Smooth muscle cell of the brain vasculature (primary cell): ENCODE measurements at places on chromosomes 11 and 22.
A peak's percentile ranks its signal among the peaks of the same experiment; 100 is the strongest.

DNA sequence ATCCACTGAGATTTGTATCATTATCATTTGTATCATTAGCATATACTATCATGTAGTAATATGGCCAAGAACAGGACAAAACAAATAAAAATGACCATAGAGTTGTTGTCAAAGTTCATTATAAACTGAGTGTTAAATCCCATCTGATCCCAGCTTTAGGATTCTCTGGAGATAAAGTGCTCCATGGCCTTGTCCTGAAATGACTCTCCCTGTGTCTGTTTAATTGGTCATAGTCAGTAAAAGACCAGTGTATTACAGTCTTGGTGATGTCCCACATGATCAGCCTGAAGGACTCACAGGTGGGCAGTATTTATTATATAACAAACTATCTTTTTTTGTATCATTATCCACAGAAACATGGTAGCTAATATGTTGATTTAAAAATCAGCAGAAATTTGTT is 361.6 kb downstream of the TMEM135 start:
- DNase-seq: no peak

- no peak for DNase-seq
Measured at GRCh38 chr11:43516316-43516850, 157.7 kb downstream of the TTC17 start.

- no peak for DNase-seq
Measured at GRCh38 chr11:25183411-25183810, 686.6 kb downstream of the LUZP2 start.

DNA sequence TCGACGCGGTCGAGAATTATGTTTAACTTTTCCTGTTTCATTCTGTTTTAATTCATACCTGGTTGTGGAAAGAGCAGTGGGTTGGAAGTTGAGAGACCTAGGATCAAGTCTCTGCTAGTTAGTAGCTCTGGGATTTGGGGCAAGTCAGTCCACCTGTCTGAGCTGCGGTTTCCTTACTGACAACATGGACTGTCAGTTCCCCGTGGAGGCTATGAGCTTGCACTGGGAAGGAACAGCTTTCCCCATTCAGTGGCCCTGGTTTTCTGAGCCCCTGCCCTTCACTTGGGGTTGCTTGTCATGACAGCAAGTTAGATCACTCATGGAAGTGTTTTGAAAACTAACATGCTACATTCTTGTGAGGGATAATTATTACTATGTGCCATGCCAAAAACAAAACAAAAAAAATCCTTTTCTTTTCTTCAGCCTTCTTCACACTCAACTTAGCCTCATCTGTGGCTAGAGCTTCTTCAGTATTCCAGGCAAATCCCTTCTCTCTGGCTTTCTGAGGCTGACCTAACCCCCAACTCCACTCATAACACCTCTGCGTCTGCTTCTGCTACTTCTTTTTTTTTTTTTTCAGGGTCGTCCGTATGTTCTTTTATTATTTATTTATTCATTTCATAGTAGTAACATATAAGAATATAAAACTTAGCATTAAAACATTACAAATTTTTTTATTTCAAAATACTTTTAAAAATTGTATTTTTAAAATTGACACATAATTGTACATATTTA is 43.0 kb upstream of the ZBED5 start:
- DNase-seq: no peak

- no peak for DNase-seq
Measured at GRCh38 chr11:21446939-21447590, 745.8 kb upstream of the ANO5 start.

DNA sequence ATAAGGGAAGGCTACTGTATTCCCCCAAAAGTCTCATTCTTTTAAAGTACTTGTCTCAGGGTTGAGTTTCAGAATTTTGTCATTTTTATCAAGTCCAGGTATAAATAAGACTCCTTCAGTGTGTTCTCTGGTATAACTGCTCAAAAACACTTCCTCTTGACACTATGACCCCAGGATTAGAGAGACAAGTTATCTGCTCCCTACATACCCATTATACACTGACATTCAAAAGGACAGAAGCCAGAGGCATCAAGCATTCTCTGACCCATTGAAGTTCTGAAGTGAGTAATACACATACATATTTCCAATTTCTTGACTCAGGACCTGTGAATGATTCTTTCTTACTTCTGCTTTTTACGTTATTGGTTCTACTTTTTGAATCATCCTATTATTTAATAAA is 447.8 kb upstream of the CNTN5 start:
- no peak for DNase-seq

- DNase-seq: no peak
Measured at GRCh38 chr11:810040-810567, 337 bp downstream of the RPLP2 start.

GRCh38 chr11:28697920-28698827 is 590.0 kb downstream of the METTL15 start:
- DNase-seq: peak; percentile 17

- DNase-seq: no peak
Measured at GRCh38 chr22:29607426-29607825, 4.0 kb downstream of the NF2 start.

DNA sequence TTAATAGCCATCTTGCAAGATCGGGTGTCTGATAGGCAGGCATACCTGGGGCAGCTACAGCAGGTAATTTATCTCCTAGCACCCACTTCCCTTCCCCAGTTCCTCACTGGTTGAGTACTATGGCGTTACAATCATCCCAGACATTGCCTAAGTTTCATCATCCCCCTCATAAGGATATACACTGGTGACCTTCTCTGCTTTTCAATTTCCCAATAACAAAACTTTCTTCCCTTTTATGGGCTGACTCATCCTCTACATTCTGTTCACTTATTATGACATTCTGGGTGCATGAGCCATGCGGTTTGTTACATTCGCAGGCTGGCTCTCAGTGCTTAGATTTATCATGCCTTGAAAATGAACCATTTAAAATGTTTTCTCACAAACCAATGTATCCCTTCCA is 5.0 kb upstream of the MRPL11 start:
- no peak for DNase-seq

DNA sequence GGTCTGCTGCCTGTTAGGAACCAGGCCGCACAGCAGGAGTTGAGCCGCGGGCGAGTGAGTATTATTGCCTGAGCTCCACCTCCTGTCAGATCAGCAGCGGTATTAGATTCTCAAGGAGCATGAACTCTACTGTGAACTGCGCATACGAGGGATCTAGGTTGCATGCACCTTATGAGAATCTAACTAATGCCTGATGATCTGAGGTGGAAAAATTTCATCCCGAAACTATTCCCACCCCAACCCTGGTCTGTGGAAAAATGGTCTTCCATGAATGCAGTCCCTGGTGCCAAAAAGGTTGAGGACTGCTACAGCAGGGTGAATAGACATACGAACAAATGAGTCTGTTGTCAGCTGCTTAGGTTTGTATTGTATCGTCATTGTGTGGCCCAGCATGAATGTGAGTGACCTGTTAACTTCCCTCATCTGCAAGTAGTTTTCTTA is 29.8 kb downstream of the RNF141 start:
- no peak for DNase-seq

GRCh38 chr11:12008790-12009616 is 577 bp upstream of the DKK3 start:
- DNase-seq: no peak

- DNase-seq: no peak
Measured at GRCh38 chr22:29255064-29255621, 12.6 kb downstream of the RHBDD3 start.

GRCh38 chr11:102307727-102308038 is 9.6 kb upstream of the BIRC3 start:
- no peak for DNase-seq

- no peak for DNase-seq
Measured at GRCh38 chr11:11171854-11172253, 181.2 kb downstream of the CSNK2A3 start.

DNA sequence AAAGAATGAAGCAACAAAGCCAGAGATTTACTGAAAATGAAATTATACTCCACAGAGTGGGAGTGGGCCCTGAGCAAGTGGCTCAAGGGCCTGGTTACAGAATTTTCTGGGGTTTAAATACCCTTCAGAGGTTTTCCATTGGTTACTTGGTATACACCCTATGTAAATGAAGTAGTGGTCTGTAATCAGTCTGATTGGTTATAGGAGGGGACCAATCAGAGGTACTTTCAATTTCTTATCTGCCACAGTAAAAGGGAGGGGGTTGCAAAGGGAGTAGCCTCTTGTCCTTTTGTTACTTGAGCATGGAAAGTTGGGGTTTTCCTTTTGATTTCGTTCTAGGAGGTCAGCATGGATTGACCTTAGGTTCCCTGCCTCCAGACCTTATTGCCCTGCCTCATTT is 63.5 kb downstream of the ATM start:
- DNase-seq: no peak

DNA sequence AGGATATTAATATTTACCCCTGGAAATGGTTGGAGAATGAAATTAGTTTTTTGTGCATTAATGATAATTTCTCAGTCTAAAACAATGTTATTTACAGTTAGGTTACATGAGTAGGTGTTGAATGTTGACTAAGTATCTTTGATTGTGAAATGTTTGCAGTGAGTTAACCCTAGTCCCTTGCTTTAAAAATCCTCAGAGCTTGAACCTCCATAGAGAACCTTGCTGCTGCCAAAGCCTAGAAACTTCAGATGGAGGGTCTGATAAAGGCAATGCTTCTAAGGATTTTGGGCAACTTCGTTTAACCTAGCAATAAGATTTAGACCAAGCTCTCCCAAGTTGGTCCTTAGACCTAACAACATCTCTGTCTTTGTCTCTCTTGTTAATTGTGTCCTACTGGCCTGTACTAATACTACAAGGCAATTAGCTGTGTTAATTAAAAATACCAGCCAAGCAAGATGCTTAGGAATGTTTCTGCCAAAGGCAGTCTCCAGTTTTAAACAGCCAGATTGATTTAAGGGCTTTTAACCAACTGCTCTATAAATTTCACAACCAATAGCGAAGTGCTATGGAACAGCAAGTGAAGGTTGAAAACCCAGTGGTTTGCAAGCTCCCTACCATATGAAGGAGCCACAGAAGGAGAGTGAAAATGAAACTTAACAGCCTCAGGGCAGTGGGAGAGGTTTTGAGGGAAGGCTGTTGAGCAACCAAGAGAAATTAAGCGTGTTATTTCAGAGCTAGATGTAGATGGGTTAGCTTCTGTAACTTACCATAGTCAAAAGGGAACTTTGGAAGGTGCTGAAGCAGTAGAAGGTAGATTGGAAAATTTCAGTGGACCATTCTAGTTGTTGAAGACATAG is 295.9 kb upstream of the ANO5 start:
- no peak for DNase-seq

GRCh38 chr11:46484101-46484500 is 92.5 kb upstream of the CHRM4 start:
- no peak for DNase-seq

GRCh38 chr11:22199243-22199642 is 6.4 kb downstream of the ANO5 start:
- DNase-seq: no peak

- DNase-seq: no peak
Measured at GRCh38 chr11:134995741-134996140, 583.7 kb upstream of the B3GAT1 start.

DNA sequence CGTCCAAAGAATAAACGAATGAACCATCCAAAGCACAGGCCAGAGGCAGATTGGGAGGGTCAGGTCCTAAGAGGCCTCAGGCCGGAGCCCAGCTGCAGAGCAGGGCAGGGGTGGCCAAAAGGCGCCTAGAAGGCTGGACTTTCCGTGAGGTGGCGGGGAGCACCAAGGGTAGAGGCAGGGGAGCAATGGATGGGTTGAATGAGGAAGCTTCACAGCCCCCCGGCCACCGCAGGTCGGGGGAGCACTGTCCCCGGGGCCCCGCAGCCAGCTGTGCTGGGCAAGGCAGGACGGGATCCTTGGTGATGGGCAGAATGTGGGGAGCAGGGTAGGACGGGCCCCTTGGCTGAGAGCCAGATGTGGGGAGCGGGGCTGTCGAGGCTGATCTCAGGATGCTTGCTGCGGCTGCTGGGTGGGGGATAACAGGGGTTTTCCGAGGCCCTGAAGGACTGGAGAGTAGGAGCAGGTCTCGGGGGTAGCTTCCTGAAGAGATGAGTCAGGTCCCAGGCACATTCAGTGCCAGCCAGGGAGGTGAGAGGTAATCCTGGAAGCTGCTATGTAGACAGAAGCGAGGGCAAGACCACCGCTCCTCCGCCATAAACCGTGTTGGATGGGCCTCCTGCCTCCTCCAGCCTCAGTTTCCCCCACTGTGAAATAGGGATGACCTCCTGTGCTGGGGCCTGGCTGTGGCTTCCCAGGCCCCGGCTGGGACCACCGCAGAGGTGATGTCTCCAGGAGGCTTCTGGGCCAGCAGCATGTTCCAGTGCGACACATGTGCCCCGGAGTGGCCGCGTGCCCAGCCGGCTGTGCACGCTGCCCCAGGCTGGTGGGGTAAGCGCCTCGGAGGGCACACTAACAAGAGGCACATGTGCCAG is 34.6 kb upstream of the KCNQ1OT1 start:
- DNase-seq: no peak

DNA sequence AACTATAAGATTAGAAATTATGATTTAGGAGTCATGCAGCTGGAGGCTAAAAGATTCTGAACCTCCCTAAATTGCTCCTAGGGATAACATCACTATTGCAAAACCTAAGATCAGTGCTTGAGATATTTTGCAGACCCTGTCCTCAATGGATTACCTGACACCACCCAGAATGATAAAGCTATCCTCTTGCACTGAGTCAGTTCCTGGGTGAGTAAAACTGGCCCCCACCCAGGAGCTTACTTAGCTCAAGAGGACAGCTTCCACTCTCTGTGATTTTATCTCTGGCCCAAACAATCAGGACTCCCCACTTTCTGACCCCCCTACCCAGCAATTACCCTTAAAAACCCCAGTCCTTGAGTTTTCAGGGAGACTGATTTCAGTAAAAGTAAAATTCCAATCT is 2074.4 kb upstream of the RAG2 start:
- no peak for DNase-seq

DNA sequence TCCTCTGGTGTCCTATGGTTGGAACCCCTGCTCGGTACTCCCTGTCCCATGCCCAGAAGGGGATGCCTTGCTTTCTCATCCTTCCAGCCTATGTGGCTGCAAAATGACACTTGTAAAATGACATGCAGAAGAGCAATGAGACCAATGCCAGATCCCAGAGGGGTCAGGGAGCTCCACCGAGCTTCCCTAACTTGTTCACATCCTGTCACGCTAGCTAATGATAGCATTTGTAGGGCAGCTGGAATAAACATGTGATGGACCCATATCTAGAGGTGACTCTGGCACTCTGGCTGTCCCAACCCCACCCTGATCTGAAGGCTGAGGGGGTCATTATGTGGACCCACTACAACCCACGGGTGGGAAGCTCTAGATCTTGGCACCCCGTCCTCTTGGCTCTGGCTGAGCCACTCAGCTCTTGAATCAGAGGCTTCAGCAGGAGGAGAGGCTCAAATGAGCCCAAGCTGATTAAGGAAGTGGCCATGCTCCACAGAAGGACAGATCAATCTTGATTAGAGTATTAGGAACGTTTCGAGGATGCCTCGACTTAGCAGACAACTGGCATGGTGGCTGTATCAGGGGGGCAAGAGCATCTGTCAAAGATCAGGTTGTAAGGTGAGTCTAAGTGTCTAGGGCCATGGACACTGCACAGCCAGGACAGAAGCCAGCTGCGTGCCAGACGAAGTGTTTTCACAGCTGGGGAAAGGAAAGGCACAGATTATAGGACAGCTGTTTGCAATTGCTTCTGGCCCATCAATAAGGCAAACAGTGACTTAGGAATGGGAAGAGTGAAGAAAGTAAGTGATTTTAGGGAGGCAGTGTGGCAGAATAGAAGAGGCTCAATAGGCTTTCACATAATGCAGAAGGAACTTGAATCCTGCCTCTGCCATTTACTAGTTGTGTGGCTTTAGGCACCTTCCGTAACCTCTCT is 182.8 kb downstream of the KIRREL3 start:
- DNase-seq: no peak
